ENCODE measurements at places on chromosomes 13 and 19.

DNA sequence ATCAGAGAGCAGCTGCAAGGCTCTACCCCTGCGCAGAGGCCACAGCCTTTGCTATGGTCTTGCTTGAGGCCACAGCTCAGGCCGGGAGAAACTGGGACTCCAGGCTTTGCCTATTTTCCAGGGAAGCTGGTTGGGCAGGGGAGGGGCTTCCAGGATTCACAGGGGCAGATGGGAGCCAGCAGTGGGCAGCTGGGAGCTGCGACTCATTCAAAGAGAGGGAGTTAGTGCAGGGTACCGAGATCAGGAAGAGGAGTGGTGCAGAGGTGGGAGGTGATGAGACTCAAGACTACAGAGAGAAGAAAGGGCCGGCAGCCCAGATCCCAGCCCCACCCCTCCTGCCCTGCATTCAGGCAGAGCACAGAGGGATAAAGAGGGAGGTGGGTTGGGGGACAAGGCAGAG, 12.1 kb downstream of the ADGRE5 start:
- no peak for DNase-seq

GRCh38 chr13:75072891-75073290, 409.1 kb downstream of the TBC1D4 start:
- DNase-seq: no peak

GRCh38 chr19:10384580-10384979, 4.2 kb upstream of the TYK2 start:
- DNase-seq: no peak

DNA sequence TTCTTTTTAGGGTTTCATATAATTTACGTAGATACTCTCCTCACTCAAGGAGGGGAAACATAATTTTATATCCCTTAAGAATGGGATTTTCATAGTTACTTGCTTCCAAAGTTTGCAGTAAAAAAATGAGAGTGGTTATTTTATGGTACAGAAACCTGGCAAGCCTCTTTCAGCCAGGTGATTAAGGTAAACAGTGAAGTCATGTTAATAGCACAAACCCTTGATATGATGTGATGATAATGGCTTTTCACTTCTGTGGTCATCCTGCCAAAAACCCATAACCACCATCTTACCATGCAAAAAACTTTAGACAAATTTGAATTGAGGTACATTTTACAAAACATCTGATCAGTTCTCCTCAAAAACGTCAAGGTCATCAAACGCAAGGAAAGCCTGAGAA, 517.8 kb downstream of the SLITRK5 start:
- no peak for DNase-seq

All from activated CD4-positive, CD25-positive, alpha-beta regulatory T cell (primary cell).